Stimulated activated CD8-positive, alpha-beta memory T cell treated with anti-CD3 and anti-CD28 coated beads, Interleukin-15, amount 100 ng/mL, for 24 hours (primary cell): ENCODE measurements at places on chromosomes 11 and 22.
A peak's percentile ranks its signal among the peaks of the same experiment; 100 is the strongest.

GRCh38 chr11:120331301-120331996 is 4.8 kb upstream of the ARHGEF12 start:
- no peak for DNase-seq

- DNase-seq: no peak
Measured at GRCh38 chr11:69383372-69384250, 89.7 kb downstream of the MYEOV start.

GRCh38 chr11:116302756-116303155 is 470.0 kb downstream of the BUD13 start:
- no peak for DNase-seq

GRCh38 chr11:44633641-44634040 is 68.2 kb downstream of the CD82 start:
- DNase-seq: no peak

DNA sequence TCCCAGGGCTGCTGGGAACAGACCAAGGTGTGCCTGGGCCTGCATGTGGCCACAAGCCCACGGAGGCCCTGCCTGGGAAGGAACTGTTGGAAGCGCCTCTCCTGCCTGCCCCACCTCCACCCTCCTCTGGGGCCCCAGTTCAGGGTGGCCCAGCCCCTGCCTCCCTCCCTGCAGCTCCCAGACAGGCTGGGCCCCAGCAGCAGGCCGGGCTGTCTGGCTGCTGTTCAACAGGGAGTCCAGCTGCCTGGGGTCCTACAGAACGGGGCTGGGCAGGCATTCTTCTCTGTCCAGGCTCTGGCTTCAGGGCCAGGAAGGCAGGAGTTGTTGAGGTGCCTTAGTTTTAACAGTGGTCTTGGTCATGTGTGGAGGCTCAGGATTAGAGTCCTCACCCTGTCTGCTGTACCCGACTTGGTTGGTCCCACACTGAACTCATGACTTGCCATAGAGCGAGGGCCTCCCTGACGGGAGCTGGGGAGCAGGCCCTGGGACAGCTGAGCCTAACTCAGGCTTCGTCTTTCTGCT is 11.8 kb downstream of the PRDM11 start:
- DNase-seq: no peak

DNA sequence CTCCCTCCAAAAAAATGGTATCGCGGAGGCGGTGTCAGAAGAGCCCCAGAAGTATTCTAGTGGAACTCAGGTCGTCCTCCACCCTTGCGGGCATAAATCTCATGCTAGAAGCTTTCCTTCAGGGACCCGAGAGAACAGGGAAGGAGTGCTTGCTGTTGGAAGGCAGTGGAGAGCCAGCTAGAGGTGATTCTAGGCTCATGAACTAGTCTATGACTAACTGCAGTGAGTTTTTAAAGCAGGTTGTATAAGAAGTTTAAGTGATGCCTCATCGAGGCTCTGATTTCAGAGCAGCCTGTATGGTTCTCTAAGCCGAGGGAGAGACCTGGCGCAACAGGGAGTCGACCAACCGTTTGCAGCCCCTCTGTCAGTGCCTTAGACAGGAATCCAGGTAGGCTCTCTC is 85.7 kb downstream of the TBC1D22A start:
- no peak for DNase-seq

GRCh38 chr22:35642305-35642741 is 5.9 kb upstream of the APOL6 start:
- DNase-seq: no peak

- DNase-seq: peak; percentile 80
Measured at GRCh38 chr11:118956094-118956846, at the start of gene UPK2. TSS of gene UPK2 (plus strand) at chr11:118956298. CDS start at chr11:118956351, 53 bp downstream.

- DNase-seq: no peak
Measured at GRCh38 chr11:9231848-9232177, 33.3 kb downstream of the DENND5A start.

DNA sequence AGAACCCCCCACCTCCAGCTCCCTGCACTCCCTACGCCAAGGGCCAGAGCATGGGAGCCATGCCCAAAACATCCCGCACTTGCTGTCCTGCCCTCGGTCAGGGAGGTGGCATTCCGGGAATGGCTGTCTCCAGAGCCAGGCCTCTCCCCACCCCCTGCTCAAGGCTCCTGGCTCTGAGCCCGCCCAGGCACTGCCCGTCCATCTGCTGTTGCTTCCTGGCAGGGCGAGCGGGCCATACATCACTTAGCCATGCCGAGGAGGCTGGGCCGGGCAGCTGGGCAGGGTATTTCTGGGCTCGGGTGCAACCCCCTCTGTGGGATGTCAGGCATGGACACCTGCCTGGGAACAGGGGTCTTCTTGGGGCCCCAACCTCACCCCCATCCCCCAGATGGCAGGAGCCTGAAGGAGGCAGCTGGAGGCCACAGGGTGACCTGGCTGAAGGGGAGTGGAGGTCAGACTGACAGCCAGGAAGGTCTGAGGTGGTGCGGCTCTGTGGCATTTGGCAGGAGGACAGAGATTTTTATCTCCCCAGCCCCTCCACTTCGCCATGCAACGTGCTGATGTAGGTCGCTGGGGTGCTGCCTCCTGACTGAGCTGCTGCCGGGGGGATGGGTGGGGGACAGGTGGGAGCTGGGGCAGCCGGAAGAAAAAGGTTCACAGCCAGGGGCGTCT is 8.7 kb upstream of the CABP7 start:
- no peak for DNase-seq

DNA sequence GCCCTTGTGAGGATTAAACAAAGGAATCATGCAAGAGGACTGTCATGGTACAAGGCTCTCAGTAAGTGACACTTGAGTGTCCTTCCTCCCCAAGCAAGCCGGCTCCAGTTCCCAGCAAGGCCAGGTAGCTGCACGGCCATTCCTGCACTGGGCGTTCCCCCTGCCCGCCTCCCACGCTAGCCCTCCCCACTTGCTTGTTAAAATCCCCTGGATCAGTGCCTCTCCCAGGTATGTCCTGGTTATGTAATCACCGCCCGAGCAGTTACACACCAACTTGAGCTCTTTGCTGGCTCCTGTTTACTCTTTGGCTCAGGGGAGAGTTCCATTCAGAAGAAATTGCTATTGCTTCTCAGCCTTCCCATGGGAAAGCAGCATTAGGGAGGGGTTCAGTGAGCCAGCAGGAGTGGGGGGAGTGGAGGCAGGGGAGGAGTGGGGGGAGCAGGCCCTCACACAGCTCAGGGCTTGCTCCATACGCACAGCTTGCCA is 19.4 kb upstream of the MYEOV start:
- DNase-seq: no peak

- DNase-seq: no peak
Measured at GRCh38 chr11:130114281-130114680, 44.6 kb downstream of the APLP2 start.

GRCh38 chr22:45319324-45319685 is 9.6 kb downstream of the FAM118A start:
- no peak for DNase-seq

GRCh38 chr11:79626135-79627075 is 185.6 kb upstream of the TENM4 start:
- no peak for DNase-seq

DNA sequence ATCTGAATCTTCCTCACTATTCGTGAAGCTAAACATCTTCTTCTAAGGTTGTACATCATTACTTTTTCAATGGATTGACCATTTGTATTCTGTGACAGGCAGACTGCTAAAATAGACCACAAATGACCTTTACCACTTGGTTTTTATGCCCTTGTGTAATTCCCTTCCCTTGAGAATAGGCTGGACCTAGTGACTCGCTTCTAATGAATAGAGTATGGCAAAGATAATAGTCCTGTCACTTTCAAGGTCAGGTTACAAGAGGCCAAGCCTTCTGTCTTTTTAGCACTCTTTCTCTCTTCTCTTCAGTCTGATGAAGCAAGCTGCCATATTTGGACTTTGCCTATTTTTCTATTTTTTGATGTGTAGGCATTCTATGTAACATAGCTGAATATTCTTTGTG is 492.9 kb downstream of the SOX6 start:
- DNase-seq: no peak

DNA sequence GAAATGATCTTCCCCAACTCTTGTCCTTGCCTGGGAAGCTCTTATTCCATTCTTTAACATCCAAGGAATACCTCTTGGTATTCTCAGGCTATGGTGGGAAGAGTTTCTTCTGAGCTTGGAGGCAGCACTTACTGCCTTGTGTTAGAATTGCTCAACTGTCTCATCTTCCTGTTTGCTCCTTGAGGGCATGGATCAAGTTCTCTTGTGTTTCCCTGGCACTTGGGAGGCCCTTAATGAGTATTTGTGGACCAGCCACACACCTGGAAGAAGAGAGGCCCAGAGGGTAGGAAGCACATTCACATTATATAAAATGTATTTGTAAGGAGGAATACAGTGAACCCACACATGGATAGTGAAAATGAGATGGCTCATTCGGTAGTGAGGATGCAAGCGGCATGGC is 3.4 kb upstream of the SORL1-AS1 start:
- no peak for DNase-seq

DNA sequence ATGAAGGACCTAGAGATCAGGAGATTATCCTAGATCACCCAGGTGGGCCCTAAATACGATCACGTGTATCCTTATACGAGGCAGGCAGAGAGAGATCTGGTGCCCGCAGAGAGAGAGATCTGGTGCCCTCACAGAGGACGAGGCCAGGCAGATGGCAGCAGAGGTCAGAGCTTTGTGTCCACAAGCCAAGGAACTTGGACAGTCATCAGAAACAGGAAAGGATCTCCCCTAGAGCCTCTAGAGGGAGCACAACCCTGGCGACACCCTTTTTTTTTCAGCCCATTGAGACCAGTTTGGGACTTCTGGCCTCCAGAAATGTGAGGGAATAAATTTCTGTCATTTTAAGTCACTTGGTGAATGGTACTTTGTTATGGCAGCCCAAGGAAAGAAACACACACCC is 25.5 kb upstream of the TIMP3 start:
- DNase-seq: no peak

- no peak for DNase-seq
Measured at GRCh38 chr11:131944736-131945135, 574.3 kb downstream of the NTM start.

DNA sequence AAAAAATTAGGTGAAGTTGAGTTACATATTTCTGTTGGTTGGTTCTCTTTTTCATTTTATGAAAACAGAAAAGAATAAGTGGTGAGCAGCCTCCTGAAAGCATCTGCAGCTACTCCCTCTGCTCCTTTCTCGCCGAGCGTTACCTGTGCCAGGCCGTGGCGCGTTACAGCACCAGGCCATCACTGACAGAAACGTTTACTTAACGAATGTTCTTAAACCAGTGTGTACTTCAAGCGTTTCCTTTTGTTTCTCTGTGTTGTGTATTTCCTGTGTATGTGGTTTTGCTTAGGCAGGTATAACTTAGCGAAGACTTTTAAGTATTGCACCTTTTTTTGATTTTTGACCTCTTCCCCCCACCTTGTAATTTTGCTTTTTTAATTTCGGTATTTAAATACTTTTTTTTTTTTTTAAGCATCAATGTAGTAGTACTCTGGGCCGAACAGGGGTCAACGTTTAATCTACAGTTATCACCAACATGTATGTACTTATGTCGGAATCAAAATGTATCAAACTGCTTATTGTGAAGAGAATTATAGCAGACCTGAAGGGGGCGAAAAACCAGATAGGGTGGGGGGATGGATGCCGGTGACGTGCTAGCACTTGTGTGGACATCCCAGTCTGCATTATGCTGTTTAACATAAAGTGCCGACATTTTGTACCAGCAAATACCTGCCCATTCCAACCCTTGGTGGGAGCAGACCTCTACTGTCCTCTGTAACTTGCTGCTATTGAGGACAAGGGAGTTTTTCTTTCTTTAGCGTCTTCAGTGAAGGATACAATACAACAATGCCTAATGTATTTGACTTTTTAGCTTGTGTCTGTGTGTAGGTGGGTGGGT is 21.6 kb upstream of the ADSL start:
- DNase-seq: no peak

DNA sequence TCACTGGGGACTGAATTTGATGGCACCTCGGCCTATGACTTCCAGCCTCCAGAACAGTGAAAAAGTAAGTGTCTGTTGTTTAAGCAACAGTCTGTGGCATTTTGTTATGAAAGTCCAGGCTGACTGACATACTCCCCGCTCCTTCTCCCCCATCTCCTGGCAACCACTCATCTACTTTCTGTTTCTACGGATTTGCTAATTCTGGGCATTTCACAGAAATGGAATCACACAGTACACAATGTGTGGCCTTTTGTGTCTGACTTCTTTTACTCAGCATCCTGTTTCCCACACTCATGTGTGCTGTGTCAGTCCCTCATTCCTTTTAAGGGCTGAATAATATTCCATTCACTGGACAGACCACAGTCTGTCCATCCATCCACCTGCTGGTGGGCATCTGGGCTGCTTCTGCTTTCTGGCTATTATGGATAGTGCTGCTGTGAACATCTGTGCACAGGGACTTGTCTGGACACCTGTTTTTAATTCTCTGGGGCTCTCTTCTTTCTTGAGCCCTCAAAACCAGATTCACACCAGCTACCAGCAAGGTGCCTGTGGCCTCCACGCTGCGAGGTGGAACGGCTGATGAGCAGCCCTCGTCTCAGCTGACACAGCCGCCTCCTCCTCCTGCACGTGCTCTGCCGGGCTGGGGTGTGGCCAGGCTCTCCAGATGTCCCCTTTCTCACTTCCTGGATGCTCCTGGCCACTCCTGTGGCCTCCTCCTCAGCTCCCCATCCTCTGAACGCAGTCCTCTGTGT is 333.1 kb downstream of the CTTN start:
- DNase-seq: no peak

DNA sequence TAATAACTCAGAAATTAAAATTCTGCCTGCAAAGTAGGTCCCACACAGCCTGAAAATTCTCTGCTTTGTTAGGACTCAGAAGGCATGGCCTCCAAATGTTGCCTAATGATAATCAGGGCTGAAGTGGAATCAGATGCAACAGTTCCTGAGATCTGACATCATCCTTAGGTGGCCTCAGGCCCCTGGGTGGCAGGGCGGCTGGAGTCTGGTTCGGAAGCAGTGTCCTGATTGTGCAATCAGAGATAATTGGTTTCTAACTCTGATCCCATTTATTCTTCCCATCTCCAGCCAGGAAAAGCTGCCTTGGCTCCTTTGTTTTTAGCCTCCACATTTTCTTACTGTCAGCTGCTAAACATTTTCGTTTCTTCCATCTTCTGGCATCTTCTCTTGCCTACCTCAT is 399.3 kb downstream of the OPCML start:
- DNase-seq: no peak

- DNase-seq: no peak
Measured at GRCh38 chr11:112532506-112532905, 271.8 kb upstream of the PLET1 start.
